ENCODE measurements at places on chromosomes 7 and 10.

GRCh38 chr10:91632671-91633550 lies at the start of gene PPP1R3C:
PPP1R3C (minus strand) TSS chr10:91633071; CDS start chr10:91632969, 102 bp downstream.
- DNase-seq: no peak

DNA sequence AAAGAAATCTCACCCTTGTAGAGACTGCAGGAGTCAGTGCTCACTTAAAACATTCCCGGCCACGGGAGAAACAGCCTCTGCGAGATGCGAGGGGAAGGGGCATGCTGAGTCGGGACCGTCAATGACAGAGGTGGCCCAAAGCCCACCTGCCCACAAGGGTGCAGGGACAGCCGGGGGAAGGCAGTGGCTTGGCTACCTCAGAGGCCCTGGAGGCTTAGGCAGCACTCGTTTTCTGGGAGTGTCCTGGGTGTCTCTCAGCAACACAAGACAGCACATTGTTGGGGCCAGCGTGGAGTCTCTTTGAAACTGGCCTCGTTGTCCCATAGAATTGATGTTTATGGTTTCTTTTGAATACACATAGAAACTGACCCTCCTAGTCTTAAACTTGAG lies 25.6 kb upstream of the SYCE1 start:
- no peak for DNase-seq

DNA sequence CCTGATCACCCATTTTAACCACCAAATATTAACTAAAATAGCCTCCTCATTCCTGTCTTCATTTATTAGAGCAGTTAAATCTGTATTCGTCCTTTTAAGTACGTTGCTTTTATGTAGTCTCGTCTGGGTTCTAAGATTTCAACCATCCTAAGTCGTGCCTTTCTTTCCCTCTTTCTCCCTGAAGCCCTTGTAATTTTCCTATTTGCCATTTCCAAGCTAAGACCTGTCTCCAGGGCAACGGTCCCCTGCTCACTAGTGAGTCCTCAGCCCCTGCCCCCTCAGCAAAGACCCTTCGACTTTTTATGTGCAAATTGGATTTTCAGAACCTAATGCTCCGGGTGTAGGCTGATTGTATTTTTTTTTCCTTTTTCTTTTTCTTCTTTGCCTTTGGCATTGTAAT lies 16.1 kb upstream of the MEST start:
- DNase-seq: no peak

DNA sequence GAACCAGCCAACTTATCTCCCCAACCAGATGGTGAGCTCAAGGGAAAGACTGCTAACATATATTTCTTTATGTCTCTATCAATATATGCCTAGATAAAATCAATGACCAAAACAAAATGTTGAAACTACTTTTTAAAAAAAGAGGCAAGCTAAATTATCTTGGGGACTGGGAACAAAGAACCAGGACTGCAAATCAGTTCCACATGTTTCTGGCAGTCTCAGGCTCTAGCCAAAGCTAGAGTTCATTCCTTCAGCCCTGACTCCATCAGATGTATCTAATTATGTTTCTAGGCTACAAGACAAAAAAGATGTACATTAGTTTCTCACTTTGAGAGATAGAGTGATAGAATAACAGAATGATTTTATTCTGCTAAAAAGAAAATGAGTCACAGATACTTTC lies 1290.3 kb upstream of the SORCS1 start:
- peak; percentile 70 for DNase-seq

DNA sequence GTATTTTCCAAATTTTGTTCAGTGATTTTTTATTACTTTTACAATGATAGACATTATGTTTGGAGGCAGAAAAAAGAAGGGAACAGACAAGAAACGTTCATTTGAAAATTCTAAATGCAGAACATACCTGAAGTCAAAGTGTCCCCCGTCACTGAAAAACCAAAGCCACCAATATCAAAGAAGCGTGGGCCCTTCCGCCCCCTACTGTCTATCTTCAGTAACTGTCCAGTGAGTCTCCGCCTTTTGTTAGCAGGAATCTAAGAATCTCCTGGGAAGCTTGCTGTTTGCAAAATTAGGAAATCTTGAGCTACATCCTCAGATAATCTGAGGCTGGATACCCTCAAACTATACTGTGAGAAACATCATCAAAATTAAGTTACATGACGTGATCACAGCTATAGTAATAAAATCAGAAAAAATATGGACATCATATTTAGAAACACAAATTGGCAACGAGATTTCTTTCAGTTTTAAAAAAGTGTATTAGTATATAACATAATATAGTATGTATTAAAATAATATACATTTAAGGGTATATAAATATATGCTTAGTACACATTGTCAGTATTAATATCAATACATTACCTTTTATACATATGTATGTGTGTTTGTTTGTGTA lies 169.3 kb upstream of the AKR1E2 start:
- DNase-seq: peak; percentile 75

All from RPMI7951 (cell line).